H1 (cell line): ENCODE measurements at places on chromosomes 11 and 22. TPM values are rescaled to one million over a fixed set of nuclear protein-coding genes. Genes with fewer than 3 reads are reported as not detected.

- H3K27me3 ChIP-seq = no peaks in the 10 kb centered on the region
- H3K4me3 ChIP-seq = no peak overlapping the region
- no peak overlapping the region for H3K27ac ChIP-seq
- no peaks in the 10 kb centered on the region for H3K36me3 ChIP-seq
Observed at GRCh38 chr22:37526376-37526775, 7.2 kb upstream of the CARD10 start.

GRCh38 chr22:38171927-38172831 lies 9.5 kb downstream of the PLA2G6 start:
- no peak for DNase-seq
- H3K27ac ChIP-seq = no peak overlapping the region
- H3K4me1 ChIP-seq = peaks cover 4% of the 10 kb centered on the region; the same call in 1 of the 2 replicates
- H3K36me3 ChIP-seq = no peaks in the 10 kb centered on the region

GRCh38 chr11:27216270-27217149 lies 146.5 kb downstream of the CCDC34 start:
- no peaks in the 10 kb centered on the region for H3K36me3 ChIP-seq
- H3K27me3 ChIP-seq = no peaks in the 10 kb centered on the region
- no peak overlapping the region for H3K27ac ChIP-seq
- H3K4me3 ChIP-seq = no peak overlapping the region
- no peak for DNase-seq

DNA sequence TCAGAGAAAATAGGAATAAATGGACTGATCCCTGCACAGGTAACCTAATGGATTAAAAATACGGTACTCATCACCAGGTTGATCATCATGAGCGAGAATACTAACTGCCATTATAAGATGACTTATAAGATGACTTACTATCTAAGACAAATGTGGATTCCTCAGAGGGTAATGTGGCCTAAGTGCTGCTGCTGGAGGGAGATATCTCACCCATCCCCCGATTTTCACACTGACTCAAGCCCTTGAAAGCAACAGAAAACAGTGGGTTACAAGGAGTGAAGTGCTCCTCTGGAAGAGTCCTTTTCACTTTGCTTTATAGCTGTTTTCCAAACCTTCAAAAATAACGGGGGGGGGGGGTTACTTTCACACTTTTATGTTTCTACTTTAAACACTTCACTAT lies 920 bp downstream of the TMEM218 start:
- H3K4me1 ChIP-seq = peaks cover 3% of the 10 kb centered on the region
- no peak for DNase-seq
- no peak overlapping the region for H3K27ac ChIP-seq
- H3K36me3 ChIP-seq = no peaks in the 10 kb centered on the region
- H3K4me3 ChIP-seq = peak overlapping the region; percentile 73
- no peaks in the 10 kb centered on the region for H3K27me3 ChIP-seq

DNA sequence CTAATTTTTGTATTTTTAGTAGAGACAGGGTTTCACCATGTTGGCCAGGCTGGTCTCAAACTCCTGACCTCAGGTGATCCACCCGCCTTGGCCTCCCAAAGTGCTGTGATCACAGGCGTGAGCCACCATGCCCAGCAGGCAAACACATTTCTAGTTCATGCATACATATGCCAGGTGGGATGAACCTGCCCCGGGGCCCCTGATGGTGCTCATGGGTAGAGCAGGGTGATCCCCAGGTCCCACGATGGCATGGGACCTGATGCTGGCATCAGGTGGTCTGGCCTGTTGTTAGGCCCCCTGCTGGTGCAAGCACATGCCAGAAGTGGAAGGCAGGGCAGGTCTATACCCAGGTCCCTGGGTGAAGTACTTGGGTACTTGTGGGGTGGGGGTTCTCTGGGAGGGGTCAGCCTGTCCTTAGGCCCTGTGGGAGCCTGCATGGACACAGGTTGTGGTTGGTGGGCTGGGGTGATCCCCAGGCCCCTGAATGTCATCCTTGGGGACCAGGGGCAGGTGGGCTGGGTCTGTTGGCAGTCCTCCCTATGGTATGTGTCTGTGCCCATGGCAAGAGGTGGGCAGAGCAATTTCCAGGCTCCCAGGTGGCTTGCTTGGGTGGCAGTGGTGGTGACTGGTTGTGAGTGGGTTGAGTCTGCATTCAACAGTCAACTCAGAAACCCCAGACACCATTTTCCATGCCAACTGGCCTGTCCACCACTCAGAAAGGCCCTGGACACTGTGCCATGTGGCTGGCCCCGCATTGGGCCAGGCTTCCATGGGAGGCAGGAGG lies 9.6 kb upstream of the RGL4 start:
- 0 out of 2 replicates have a peak, but pooled peaks cover 4% of the 10 kb centered on the region for H3K36me3 ChIP-seq
- DNase-seq = no peak
- no peaks in the 10 kb centered on the region for H3K4me1 ChIP-seq

DNA sequence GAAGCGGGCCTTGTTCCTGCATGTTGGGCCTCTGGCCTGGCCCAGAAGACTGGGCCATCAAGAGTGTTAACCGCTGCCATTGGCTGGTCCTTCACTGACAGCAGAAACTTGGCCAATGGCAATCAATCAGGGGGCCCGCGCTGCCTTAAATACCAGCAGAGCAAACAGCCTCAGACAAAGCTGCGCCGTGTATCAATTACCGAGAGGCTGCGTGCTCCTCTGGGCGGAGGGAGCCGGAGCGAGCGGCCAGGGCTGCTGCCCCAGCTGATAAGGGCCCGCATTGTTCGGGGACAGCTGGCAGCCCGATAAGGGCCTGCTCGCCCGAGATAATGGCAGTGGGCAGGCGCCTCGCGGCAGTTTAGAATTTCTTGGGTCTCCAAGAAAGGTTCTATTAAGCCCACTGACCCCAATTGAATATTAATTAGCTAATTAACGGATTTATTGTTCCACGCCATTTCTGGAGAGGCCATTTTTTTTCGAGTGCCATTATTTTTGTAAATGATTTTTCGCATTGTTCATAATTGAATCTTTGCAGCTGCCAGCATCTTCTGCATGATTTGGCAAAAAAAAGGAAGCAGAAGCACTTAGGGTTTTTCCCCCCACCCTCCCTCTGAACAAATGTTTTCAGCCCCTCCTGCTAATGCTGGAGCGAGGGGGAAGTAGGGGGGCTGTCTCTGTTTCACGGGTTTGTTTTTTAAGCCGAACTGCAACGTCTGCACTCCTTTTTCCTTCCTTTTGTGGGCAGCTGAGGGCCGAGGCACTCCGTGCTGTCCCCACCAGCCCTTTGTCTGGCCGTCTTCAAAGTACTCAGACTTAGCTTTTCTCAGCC lies 37.6 kb upstream of the RIC3 start:
- no peaks in the 10 kb centered on the region for H3K27me3 ChIP-seq
- no peak overlapping the region for H3K27ac ChIP-seq
- no peaks in the 10 kb centered on the region for H3K4me1 ChIP-seq

DNA sequence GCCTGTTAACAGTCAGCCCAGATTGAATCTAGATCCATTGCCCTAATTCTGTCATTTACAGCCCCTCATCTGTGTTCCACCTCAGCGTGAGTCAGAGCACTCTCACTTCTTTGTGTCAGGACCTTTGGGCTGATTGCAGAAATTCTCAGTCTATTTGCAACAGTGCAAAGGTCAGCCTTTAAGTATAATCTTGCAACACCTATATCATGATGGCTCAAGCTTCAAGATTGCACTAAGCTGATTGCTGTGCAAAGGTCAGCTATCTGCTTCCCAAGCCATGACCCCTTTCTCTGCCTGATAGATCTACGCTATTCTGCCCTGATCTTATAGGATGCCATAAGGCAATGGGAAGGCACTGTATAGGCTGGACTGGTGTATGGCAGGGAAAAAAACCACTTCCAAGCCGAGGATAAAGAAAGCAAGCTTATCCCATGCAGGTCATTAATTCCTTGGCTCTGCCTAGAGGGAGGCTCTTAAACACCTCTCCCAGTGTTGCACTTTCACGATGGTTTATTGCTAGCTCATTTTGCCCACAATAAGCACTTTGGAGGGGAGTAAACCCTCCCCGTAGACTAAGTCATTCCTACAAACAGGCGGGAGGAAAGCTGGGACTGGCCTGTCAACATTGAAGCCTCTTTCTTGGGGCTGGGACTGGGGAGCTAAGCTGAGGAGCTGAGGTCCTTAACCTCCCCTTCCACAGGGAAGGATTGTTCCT lies 100.6 kb downstream of the RRAS2 start:
- no peaks in the 10 kb centered on the region for H3K36me3 ChIP-seq
- no peak overlapping the region for H3K4me3 ChIP-seq
- no peak for DNase-seq
- H3K27me3 ChIP-seq = no peaks in the 10 kb centered on the region

- H3K36me3 ChIP-seq = no peaks in the 10 kb centered on the region
- no peaks in the 10 kb centered on the region for H3K27me3 ChIP-seq
- no peak for DNase-seq
- 0 out of 2 replicates have a peak, but pooled peaks cover 2% of the 10 kb centered on the region for H3K4me1 ChIP-seq
- H3K4me3 ChIP-seq = no peak overlapping the region
Observed at GRCh38 chr11:75196426-75196825, 44.1 kb upstream of the TPBGL start.

DNA sequence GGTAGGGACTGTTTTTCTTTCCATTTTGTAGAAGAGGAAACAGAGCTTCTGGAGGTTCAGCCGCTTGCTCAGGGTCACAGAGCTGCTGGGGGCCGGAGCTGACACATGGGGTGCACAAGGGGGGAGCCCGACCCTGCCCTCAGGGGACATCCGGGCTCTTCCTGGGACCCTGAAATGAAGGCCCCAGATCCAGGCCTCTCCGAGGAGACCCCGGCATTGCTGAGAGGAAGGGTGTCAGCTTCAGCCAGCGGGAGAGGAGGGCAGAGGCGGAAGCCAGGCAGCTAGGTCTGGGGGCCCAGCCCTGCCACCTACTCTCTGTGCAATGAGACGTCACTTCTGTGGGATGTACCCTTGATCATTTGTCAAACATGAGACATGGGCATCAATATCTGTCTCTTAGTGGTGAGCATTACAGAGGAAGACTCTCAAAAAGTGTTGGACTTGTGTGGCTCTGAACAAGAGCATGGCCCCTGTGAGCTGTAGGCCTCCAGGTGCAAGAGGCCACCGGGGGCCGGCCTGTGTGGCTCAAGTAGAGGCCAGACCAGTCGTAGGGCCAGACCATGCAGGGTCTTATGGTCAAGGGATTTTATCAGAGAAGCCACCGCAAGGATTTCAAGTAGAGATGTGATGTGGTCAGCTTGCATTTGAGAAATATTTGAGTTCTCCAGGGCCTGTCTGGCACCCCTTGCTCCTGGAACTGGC lies 10.3 kb downstream of the MPPED1 start:
- no peaks in the 10 kb centered on the region for H3K27me3 ChIP-seq
- H3K4me1 ChIP-seq = no peaks in the 10 kb centered on the region
- no peak for DNase-seq
- no peaks in the 10 kb centered on the region for H3K36me3 ChIP-seq

SGSM1 gene
- polyA plus RNA-seq = 2.8 and 4.6 TPM in 2 replicates

DNA sequence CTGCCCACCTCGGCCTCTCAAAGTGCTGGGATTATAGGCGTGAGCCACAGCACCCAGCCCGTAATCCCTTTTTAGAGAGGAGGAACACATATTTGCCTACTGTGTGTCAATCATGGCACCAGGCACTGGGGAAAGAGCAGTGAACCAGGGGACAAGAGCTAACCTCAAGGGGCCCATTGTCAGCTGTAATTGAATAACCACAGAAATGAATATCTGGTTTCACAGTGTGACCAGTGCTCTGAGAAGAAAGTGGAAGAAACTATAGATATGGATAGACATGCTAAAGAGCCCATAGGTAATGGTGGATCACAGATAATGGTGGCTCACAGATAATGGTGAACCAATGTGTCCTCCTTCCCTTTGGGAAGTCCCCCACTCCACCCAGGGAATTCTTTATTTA lies 8.6 kb upstream of the KCTD14 start:
- H3K36me3 ChIP-seq = no peaks in the 10 kb centered on the region
- no peaks in the 10 kb centered on the region for H3K27me3 ChIP-seq
- no peak for DNase-seq
- no peak overlapping the region for H3K4me3 ChIP-seq

DNA sequence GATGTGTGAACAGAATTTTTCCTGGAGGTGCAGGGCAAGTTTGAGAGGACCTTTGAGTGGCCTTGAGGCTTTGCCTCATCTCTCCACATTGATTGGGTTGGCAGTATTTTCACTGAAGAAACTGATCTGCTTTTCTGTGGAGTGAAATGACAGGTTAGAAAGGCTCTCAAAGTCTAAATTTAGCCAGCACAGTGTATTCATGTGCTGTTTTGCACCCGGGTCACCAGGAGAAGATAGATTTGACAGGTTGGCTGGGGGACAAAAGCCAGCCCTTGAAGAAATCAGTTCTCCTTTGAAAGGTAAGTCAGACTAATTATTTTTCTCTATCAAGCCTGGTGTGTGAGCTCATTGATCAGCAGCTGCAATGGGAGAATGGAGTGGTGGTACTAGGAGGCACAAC lies 152.9 kb downstream of the DBX1 start:
- H3K4me3 ChIP-seq = no peak overlapping the region
- peaks cover 11% of the 10 kb centered on the region; the same call in 1 of the 2 replicates for H3K4me1 ChIP-seq
- peaks cover 4% of the 10 kb centered on the region; the same call in 1 of the 2 replicates for H3K36me3 ChIP-seq
- no peak for DNase-seq
- H3K27me3 ChIP-seq = no peaks in the 10 kb centered on the region

GRCh38 chr11:32262367-32262766 lies 171.5 kb downstream of the RCN1 start:
- H3K27ac ChIP-seq = no peak overlapping the region
- no peaks in the 10 kb centered on the region for H3K4me1 ChIP-seq

DNA sequence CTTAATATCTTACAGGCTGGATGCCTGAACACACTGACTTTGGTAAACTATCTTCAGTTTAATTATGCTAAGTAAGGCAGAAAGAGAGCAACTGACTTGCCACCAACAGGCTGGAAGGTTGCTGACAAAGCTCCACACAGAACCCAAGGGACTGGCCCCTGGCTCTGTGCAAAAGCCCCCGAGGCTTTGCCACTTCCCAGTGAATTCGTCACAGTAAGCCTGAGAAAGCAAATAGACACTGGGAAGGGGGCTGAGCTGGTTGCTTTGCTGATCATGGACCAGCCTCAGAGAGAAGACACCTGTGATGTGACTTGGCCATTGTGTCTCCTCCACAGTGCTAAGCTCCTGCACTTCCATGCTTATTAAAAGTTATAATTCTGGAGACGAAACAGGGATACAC lies 91.7 kb downstream of the BLID start:
- H3K4me1 ChIP-seq = no peaks in the 10 kb centered on the region
- DNase-seq = no peak
- H3K27ac ChIP-seq = no peak overlapping the region
- H3K4me3 ChIP-seq = no peak overlapping the region
- peaks cover 3% of the 10 kb centered on the region; the same call in 1 of the 2 replicates for H3K36me3 ChIP-seq
- no peaks in the 10 kb centered on the region for H3K27me3 ChIP-seq

GRCh38 chr11:79081471-79082031 lies 359.3 kb downstream of the TENM4 start:
- H3K4me3 ChIP-seq = no peak overlapping the region
- H3K27me3 ChIP-seq = no peaks in the 10 kb centered on the region
- H3K36me3 ChIP-seq = no peaks in the 10 kb centered on the region
- H3K27ac ChIP-seq = no peak overlapping the region
- DNase-seq = no peak

- no peaks in the 10 kb centered on the region for H3K27me3 ChIP-seq
- no peak overlapping the region for H3K27ac ChIP-seq
- H3K4me1 ChIP-seq = no peaks in the 10 kb centered on the region
- H3K36me3 ChIP-seq = no peaks in the 10 kb centered on the region
Observed at GRCh38 chr11:105401269-105401809, 208.5 kb upstream of the GRIA4 start.

PHLDA2 gene
- polyA plus RNA-seq = 7.6 and 11.6 TPM in 2 replicates
